ENCODE measurements at places on chromosomes 2 and 18.

DNA sequence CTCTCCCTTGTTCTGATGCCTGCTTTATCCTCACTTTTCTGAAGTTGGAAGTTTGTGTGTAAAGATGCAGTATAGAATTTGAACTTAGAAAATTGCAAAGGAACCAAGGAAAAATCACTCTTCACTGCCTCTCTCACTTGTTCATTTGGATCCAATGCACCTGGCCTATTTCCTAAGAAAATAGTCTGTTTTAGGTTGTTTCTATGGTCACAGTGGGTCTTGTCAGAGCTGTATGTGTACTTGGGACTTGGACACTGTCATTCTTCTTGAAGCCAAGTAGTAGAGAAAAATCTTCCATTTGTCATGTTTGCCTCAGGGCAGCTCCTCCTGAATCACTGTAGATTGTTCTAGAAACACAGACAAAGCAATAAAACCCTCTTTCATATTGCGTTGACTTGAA lies 80.3 kb upstream of the SESTD1 start:
- DNase-seq: no peak

DNA sequence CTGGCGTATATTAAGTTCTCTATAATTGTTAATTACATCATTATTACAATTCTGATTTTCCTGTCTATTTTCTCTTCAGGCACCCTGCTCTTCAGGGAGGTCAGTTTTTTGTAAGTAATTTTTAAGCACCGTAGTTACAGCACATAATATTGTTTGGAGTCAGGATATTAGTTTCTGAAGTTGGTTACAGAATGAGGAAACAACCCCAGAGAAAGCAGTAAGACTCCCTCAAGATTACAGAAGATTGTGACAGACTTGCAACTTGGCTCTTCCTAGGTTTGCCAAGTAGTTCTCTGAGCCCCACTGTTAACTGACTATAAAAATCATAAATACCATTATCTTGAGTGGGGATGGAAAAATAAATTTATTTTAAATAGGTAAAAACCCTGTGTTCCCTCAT lies 921 bp downstream of the RPE start:
- DNase-seq: no peak

- peak; percentile 27 for DNase-seq
These were observed 119.1 kb upstream of the STPG4 start for GRCh38 chr2:47274054-47274782.

DNA sequence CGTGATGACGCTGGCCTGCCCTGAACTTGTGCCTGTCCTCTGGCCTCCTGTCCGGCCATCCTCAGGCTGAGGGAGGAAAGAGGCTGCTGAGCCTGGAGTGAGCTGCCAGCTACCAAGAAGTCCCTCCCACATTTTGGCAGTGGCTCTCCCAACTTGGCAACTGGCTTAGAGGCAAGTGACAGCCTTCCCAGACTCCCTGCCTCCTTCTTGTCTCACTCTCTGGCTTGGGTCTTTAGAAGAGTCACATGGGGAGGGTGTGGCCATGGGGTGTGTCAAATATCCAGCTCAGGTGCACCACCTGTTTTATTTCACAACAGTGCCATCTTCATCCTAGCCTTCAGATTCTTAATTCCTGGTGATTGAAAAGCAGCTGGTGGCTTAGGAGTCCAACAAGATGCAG lies 222.9 kb downstream of the PRKCE start:
- DNase-seq: no peak

GRCh38 chr2:227805578-227805977 lies 8.1 kb upstream of the CCL20 start:
- no peak for DNase-seq

GRCh38 chr18:69689121-69689759 lies 258.4 kb downstream of the CD226 start:
- DNase-seq: no peak

GRCh38 chr2:26561918-26562810 lies 79.0 kb downstream of the CIB4 start:
- peak; percentile 45 for DNase-seq

- DNase-seq: no peak
These were observed 35.5 kb downstream of the ACVR1 start for GRCh38 chr2:157840568-157841156.
